ENCODE measurements at places on chromosomes 7 and 10.

GRCh38 chr10:3166496-3167290, 5.9 kb downstream of the PITRM1 start:
- no peak for DNase-seq

- no peak for DNase-seq
These were observed 2.9 kb downstream of the FZD8 start for GRCh38 chr10:35639021-35639727.

GRCh38 chr7:22783421-22783820, 39.2 kb downstream of the TOMM7 start:
- no peak for DNase-seq

GRCh38 chr7:83476511-83477050, 172.4 kb downstream of the SEMA3E start:
- no peak for DNase-seq

- no peak for DNase-seq
These were observed 42.7 kb upstream of the ATRNL1 start for GRCh38 chr10:115050375-115051010.

GRCh38 chr10:101157756-101158458, 26.8 kb downstream of the TLX1 start:
- DNase-seq: no peak
